Uterine smooth muscle cell (primary cell): ENCODE measurements at places on chromosomes 6 and 20. TPM values are rescaled to one million over a fixed set of nuclear protein-coding genes. Genes with fewer than 3 reads are reported as not detected.

The COL21A1 gene
- 6.2 and 6.9 TPM in 2 replicates for total RNA-seq

The SLC26A8 gene
- not detected in 2 replicates for total RNA-seq

The TMEM242 gene
- total RNA-seq, result 7.0 and 7.3 TPM in 2 replicates

The HLA-G gene
- not detected in 2 replicates for total RNA-seq

The ALDH5A1 gene
- total RNA-seq, result 1.3 and 2.1 TPM in 2 replicates

The TMEM200A gene
- total RNA-seq, result 99.1 and 116 TPM in 2 replicates

The OR2H2 gene
- total RNA-seq, result not detected in 2 replicates

The GNMT gene
- 0.25 TPM in 1 of 2 replicates, not detected in the other for total RNA-seq

The UBE2C gene
- total RNA-seq, result 17.6 and 46.8 TPM in 2 replicates

The HCK gene
- not detected in 2 replicates for total RNA-seq

The RIN2 gene
- 54.7 and 58.7 TPM in 2 replicates for total RNA-seq

The RIPOR3 gene
- 12.7 and 15.6 TPM in 2 replicates for total RNA-seq

The GINS1 gene
- total RNA-seq, result 6.0 and 21.8 TPM in 2 replicates

The MYMX gene
- total RNA-seq, result not detected in 2 replicates

The PABPC1L gene
- 11.5 and 21.5 TPM in 2 replicates for total RNA-seq

The NPEPL1 gene
- total RNA-seq, result 19.3 and 28.2 TPM in 2 replicates

The ENPP3 gene
- total RNA-seq, result under 0.01 and 0.22 TPM in 2 replicates

The ARFGEF3 gene
- total RNA-seq, result 0.55 and 1.7 TPM in 2 replicates

The UFL1 gene
- total RNA-seq, result 44.3 and 48.4 TPM in 2 replicates

The RSPH4A gene
- 0.11 and 0.12 TPM in 2 replicates for total RNA-seq

The ARMH2 gene
- total RNA-seq, result not detected in 2 replicates

The TCP11 gene
- total RNA-seq, result 0.25 and 0.66 TPM in 2 replicates

The SNX21 gene
- total RNA-seq, result 58.0 and 65.3 TPM in 2 replicates

The TRMT11 gene
- total RNA-seq, result 39.5 and 51.4 TPM in 2 replicates

The SYCP2 gene
- 0.37 and 0.89 TPM in 2 replicates for total RNA-seq

The PRDM13 gene
- under 0.01 TPM in 1 of 2 replicates, not detected in the other for total RNA-seq

The RSPO3 gene
- 2.6 and 3.7 TPM in 2 replicates for total RNA-seq

The SNAP91 gene
- total RNA-seq, result 0.11 and 2.9 TPM in 2 replicates

The ZNF165 gene
- 0.25 and 0.77 TPM in 2 replicates for total RNA-seq

The OR12D3 gene
- not detected in 2 replicates for total RNA-seq

The TCF21 gene
- 1.9 and 5.5 TPM in 2 replicates for total RNA-seq

The LRP11 gene
- 93.3 and 125 TPM in 2 replicates for total RNA-seq

The E2F3 gene
- 4.0 and 4.8 TPM in 2 replicates for total RNA-seq

The SLC22A7 gene
- total RNA-seq, result not detected in 2 replicates

The COL9A3 gene
- total RNA-seq, result 0.11 and 1.1 TPM in 2 replicates

The OR2B6 gene
- not detected in 2 replicates for total RNA-seq

The MOG gene
- total RNA-seq, result not detected in 2 replicates

The TEAD3 gene
- 12.5 and 14.2 TPM in 2 replicates for total RNA-seq

The GSTA3 gene
- not detected in 2 replicates for total RNA-seq

The GJA10 gene
- not detected in 2 replicates for total RNA-seq

The CD93 gene
- 0.44 and 1.00 TPM in 2 replicates for total RNA-seq

The MAP7 gene
- 0.44 and 1.4 TPM in 2 replicates for total RNA-seq

The THBS2 gene
- total RNA-seq, result 425 and 803 TPM in 2 replicates

The KIAA1755 gene
- 0.66 and 2.7 TPM in 2 replicates for total RNA-seq

The SIRPB1 gene
- total RNA-seq, result 0.25 and 0.55 TPM in 2 replicates

The AURKA gene
- total RNA-seq, result 27.5 and 109 TPM in 2 replicates
